ENCODE measurements at places on chromosomes 4 and X. TPM values are rescaled to one million over a fixed set of nuclear protein-coding genes. Genes with fewer than 3 reads are reported as not detected.

DNA sequence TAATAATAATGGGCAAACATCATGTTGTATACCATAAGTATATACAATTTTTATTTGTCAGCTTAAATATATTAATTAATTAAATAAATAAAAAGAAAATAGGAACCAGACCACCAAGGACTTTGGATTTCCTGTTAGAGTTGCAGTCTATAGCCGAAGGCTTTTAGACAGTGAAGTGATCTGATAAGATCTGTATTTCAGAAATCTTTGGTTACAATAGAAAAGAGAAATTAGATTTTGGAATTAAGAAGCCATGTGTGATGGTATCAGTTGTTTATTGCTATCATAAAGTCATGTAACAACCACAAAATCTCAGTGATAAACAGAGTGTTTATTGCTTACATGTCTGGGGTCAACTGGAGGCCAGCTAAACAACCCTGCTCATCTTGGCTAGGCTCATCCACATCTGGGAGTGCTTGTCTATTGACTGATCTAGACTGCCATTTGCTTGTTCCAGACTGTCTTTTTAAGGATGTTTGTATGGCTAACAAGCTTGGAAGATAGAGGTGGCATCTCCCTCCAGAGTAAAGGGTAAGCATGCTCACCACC is 142.1 kb upstream of the USP9X start:
- no peak for DNase-seq
- no peaks in the 10 kb centered on the region for H3K36me3 ChIP-seq
- no peaks in the 10 kb centered on the region for H3K27me3 ChIP-seq
- H3K4me3 ChIP-seq = no peak overlapping the region
- no peaks in the 10 kb centered on the region for H3K4me1 ChIP-seq

DNA sequence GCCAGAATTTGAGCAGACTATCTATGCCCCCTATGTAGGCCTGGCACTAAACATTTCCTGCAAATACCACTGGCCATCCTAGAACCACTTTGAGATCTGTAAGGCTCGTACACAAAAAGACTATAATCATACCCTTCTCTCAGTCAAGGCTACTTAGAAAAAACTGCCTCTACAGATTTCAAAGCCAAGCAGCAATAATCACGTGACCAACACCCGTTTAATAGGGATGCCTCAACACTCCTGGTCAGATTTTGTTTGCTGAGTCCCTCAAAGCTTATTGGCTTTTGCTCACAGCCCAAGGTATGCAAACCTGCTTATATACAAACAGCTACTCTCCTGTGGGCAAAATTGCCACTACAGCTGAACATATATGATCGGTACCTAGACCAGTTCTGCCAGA is 897 bp downstream of the COX7B2 start:
- no peaks in the 10 kb centered on the region for H3K36me3 ChIP-seq
- H3K27ac ChIP-seq = no peak overlapping the region
- no peaks in the 10 kb centered on the region for H3K4me1 ChIP-seq
- H3K27me3 ChIP-seq = no peaks in the 10 kb centered on the region

GRCh38 chr4:129264008-129264657 is 168.2 kb downstream of the C4orf33 start:
- no peak overlapping the region for H3K27ac ChIP-seq
- no peak overlapping the region for H3K4me3 ChIP-seq
- no peaks in the 10 kb centered on the region for H3K27me3 ChIP-seq
- no peak for DNase-seq
- H3K4me1 ChIP-seq = no peaks in the 10 kb centered on the region

- no peak overlapping the region for H3K4me3 ChIP-seq
- no peak for DNase-seq
- H3K27me3 ChIP-seq = peaks cover 7% of the 10 kb centered on the region
Observed at GRCh38 chr4:111282035-111282434, 659.2 kb upstream of the PITX2 start.

GRCh38 chr4:113682730-113683537 is 78.6 kb downstream of the CAMK2D start:
- no peak overlapping the region for H3K4me3 ChIP-seq
- no peak for DNase-seq
- no peaks in the 10 kb centered on the region for H3K4me1 ChIP-seq
- H3K36me3 ChIP-seq = no peaks in the 10 kb centered on the region

GRCh38 chr4:101527188-101527587 is 179.9 kb upstream of the PPP3CA start:
- H3K27me3 ChIP-seq = no peaks in the 10 kb centered on the region
- H3K36me3 ChIP-seq = no peaks in the 10 kb centered on the region
- DNase-seq = no peak
- H3K4me3 ChIP-seq = no peak overlapping the region
- H3K27ac ChIP-seq = no peak overlapping the region

Gene GAGE12J
- total RNA-seq = not detected

Gene DCAF4L1
- 0.06 TPM for total RNA-seq

Gene FAM193A
- 29.1 TPM for total RNA-seq

Gene TMEM131L
- 13.7 TPM for total RNA-seq

Gene JCHAIN
- not detected for total RNA-seq

Gene TEX13D
- not detected for total RNA-seq

Gene TMEM35A
- 14.1 TPM for total RNA-seq

Measured in neural progenitor cell (in vitro differentiated cells).